ENCODE measurements at places on chromosomes 2 and 18. TPM values are rescaled to one million over a fixed set of nuclear protein-coding genes. Genes with fewer than 3 reads are reported as not detected.

Gene BMP10
- total RNA-seq, result 0.95 TPM

Gene ALPG
- not detected for total RNA-seq

DNA sequence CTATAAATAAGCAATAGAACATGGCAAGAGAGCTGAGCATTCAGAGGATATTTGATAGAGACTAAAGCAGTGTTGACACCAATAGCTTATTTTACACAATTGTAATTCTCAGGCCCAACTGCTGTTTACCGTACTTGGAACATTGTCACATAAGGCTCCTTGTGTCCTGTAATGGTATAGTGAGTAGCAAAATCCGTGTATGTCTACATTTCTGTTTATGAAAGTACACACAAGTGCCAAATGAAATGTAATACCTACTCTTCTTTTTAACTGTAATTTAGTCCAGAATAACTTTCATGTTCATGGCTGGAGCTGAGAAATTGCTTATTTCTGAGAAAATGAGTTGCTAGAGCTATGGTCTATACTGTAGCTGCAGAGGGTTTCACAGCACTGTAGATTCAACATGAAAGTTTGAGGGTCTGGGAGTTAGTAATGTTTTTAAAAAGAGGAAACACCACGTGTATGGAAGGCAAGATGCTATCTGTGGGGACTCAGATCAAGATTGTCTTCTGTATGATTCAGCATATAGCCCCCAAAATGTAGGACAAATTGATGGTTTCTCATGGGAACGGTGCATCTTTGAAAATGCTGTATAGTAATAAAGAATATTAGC is 110.2 kb upstream of the NOSTRIN start:
- H3K27ac ChIP-seq, result peak overlapping the region; percentile 70
- H3K4me3 ChIP-seq, result no peak overlapping the region
- no peak for DNase-seq
- H3K36me3 ChIP-seq, result no peaks in the 10 kb centered on the region

DNA sequence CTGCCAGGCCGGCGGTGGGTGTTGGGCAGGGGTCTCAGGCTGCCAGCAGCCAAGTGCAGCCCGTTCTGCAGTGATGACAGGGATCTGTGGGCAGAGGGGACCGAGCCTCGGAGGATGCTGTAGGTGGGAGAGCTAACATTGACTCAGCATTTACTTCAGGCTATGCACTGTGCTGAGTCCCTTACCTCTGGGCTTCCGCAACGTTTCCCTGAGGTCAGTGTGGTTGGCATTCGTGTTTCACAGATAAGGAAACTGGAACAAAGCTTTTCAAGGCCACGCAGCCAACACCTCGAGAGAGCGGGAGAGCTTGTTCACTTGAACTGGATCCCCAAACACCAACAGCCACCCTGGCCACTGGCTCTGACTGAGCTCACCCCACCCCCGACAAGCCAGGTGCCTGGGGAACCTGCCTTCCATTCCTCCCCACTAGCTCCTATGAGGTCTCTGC is 839 bp upstream of the GPR148 start:
- peak overlapping the region; percentile 34 for H3K4me3 ChIP-seq
- peaks cover 9% of the 10 kb centered on the region for H3K4me1 ChIP-seq
- no peaks in the 10 kb centered on the region for H3K27me3 ChIP-seq
- H3K36me3 ChIP-seq, result no peaks in the 10 kb centered on the region
- peak; percentile 21 for DNase-seq

- DNase-seq, result no peak
- no peak overlapping the region for H3K4me3 ChIP-seq
- no peaks in the 10 kb centered on the region for H3K4me1 ChIP-seq
These were observed 16.4 kb upstream of the CNRIP1 start for GRCh38 chr2:68336192-68336591.

- H3K27ac ChIP-seq, result no peak overlapping the region
- DNase-seq, result no peak
- no peaks in the 10 kb centered on the region for H3K27me3 ChIP-seq
- no peak overlapping the region for H3K4me3 ChIP-seq
- H3K36me3 ChIP-seq, result no peaks in the 10 kb centered on the region
- H3K4me1 ChIP-seq, result peaks cover 7% of the 10 kb centered on the region
These were observed 201.6 kb downstream of the ALPK2 start for GRCh38 chr18:58427321-58427720.

DNA sequence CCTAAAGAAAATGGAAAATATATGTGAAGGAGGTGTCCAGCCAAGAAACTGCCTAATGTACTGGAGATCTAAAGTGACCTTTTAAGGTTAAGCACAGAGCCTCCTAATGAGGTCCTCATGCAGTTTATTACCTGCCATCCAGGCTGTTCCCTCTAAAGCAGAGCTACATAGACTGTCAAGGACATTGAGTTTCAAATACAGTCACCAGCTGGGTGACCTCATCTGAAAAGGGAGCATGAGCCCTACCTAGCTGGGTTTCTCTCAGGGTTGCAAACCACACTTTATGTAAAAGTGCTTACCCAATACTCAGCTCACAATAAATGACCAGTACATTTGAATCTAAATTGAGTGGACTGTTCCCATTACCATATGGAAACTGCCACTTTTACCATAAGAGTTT is 65.4 kb upstream of the CTNNA2 start:
- H3K27ac ChIP-seq, result no peak overlapping the region
- H3K36me3 ChIP-seq, result no peaks in the 10 kb centered on the region
- DNase-seq, result no peak
- H3K27me3 ChIP-seq, result no peaks in the 10 kb centered on the region

GRCh38 chr2:135926605-135927004 is 50.4 kb upstream of the MCM6 start:
- H3K27me3 ChIP-seq, result no peaks in the 10 kb centered on the region
- no peaks in the 10 kb centered on the region for H3K4me1 ChIP-seq
- no peak for DNase-seq
- no peak overlapping the region for H3K4me3 ChIP-seq
- peaks cover 49% of the 10 kb centered on the region for H3K36me3 ChIP-seq
- H3K27ac ChIP-seq, result no peak overlapping the region

GRCh38 chr2:222208010-222208690 is 90.6 kb downstream of the PAX3 start:
- peak overlapping the region; percentile 90 for H3K27ac ChIP-seq
- DNase-seq, result peak; percentile 11
- H3K4me3 ChIP-seq, result no peak overlapping the region
- H3K4me1 ChIP-seq, result peaks cover 31% of the 10 kb centered on the region
- no peaks in the 10 kb centered on the region for H3K36me3 ChIP-seq
- no peaks in the 10 kb centered on the region for H3K27me3 ChIP-seq

- H3K27me3 ChIP-seq, result no peaks in the 10 kb centered on the region
- no peak overlapping the region for H3K27ac ChIP-seq
- no peak overlapping the region for H3K4me3 ChIP-seq
- DNase-seq, result no peak
These were observed 97.2 kb upstream of the TEX51 start for GRCh38 chr2:126801473-126801872.

- H3K27me3 ChIP-seq, result no peaks in the 10 kb centered on the region
- no peak overlapping the region for H3K27ac ChIP-seq
- no peaks in the 10 kb centered on the region for H3K4me1 ChIP-seq
- no peak for DNase-seq
These were observed 140.8 kb downstream of the PTGR3 start for GRCh38 chr18:75067996-75068645.

DNA sequence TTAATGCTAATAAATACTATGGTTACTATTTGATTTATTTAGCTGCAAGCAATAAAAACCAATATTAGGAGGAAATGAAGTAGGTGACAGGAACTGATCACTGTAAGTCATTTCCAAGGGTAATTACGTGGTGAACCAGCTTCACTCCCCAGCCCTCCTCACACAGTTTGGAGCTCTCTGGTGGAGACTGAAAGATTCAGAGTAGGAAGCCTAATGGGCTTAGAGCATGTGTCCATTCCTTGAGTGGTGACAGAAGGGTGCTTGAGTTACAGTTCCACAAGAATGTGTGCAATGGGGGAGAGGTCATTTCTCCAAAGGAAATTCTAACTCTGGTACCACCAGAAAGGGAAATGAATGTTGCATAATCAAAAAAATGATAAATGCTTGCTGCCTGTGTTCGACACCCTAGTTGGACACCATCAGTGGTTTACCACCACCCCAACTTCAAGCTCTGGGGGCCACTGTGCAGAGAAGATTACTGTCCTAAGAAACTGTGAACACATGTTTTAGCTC is 285.1 kb upstream of the MMADHC start:
- no peak overlapping the region for H3K27ac ChIP-seq
- H3K4me3 ChIP-seq, result no peak overlapping the region
- peak; percentile 41 for DNase-seq
- H3K4me1 ChIP-seq, result peaks cover 10% of the 10 kb centered on the region
- no peaks in the 10 kb centered on the region for H3K27me3 ChIP-seq

- no peaks in the 10 kb centered on the region for H3K27me3 ChIP-seq
- no peaks in the 10 kb centered on the region for H3K4me1 ChIP-seq
- no peak overlapping the region for H3K27ac ChIP-seq
These were observed 91.9 kb upstream of the KCNE4 start for GRCh38 chr2:222960126-222960525.

DNA sequence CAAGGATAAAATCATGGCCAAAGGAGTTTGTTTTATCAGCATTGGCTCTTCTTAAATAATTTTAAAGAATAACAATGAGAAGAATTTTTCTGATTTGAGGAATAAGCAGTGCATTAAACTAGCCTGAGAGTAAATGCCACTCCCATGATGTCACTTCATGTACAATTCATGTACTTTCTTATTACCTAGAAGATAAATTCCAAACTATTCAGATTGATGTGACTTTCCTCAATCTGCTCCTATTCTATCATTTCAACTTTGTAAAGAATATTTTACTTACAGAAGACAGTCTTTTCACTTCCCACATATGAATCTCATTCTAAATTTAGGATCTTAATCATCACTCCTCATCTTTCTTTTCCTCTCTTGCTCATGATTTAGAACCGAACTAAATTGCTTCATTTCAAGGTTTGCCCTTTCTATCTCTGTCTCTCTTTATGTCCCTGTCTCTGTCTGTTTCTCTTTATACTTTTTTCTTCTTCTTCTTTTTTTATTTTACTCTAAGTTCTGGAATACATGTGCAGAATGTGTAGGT is 1142.0 kb upstream of the PIK3C3 start:
- H3K4me1 ChIP-seq, result no peaks in the 10 kb centered on the region
- H3K27me3 ChIP-seq, result no peaks in the 10 kb centered on the region
- H3K27ac ChIP-seq, result no peak overlapping the region
- DNase-seq, result no peak
- no peak overlapping the region for H3K4me3 ChIP-seq
- H3K36me3 ChIP-seq, result no peaks in the 10 kb centered on the region

DNA sequence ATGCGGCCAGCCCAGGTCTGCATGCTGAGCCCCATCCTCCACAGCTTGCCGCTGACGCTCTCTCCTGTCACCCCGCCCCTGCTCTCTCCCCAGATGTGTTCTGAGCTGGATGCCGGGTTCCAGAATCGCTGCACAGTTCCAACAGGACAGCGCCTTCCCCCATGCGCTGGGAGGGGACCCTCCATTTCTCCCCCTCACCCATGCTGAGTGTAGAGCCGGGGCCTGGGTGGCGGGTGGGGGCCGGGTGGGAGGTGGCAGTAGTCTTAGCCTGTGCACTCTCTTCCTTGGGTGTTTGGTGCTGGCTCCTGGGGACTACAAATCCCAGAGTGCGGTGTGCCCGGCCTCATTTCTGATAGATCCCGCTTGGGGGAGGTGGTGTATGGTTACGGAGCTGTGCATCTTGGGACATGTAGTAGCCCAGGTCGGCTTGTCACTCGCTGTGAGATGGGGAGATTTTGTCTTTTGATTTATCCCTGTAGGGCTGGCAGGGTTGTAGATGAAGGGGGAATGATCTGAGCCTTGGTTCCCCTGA is 6.8 kb downstream of the DNAJB2 start:
- H3K36me3 ChIP-seq, result peaks cover 16% of the 10 kb centered on the region
- DNase-seq, result peak; percentile 70
- H3K4me1 ChIP-seq, result no peaks in the 10 kb centered on the region
- no peak overlapping the region for H3K4me3 ChIP-seq
- H3K27ac ChIP-seq, result no peak overlapping the region
